ENCODE measurements at places on chromosomes 2 and 18.

GRCh38 chr2:68206793-68207192, 45.5 kb downstream of the PPP3R1 start:
- no peak for DNase-seq

GRCh38 chr2:145199042-145199441, 679.1 kb upstream of the ZEB2 start:
- DNase-seq: no peak

GRCh38 chr18:38115201-38115600, 549.6 kb upstream of the CELF4 start:
- DNase-seq: no peak

GRCh38 chr18:57649556-57650500, 28.2 kb upstream of the NARS1 start:
- DNase-seq: no peak

GRCh38 chr2:224334726-224335125, 67.2 kb downstream of the FAM124B start:
- DNase-seq: no peak

DNA sequence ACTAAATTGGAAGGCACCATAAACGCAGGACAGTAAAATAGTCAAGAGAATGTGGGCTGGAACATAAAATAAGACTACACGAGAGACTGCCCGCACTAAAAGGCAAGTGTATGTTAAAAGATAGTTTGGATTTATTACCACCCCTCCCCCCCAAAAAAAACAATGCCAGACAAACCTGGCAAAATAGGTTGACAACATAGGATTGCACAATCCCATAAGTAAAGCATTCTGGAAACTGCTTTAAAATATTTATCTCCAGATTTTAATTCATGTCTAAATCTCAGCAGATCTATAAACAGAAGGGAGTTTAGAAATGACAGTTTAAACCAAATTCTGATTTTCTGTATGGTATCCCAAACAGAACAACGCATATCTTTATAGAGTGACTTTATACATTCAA, 455.1 kb downstream of the ERBB4 start:
- DNase-seq: no peak

DNA sequence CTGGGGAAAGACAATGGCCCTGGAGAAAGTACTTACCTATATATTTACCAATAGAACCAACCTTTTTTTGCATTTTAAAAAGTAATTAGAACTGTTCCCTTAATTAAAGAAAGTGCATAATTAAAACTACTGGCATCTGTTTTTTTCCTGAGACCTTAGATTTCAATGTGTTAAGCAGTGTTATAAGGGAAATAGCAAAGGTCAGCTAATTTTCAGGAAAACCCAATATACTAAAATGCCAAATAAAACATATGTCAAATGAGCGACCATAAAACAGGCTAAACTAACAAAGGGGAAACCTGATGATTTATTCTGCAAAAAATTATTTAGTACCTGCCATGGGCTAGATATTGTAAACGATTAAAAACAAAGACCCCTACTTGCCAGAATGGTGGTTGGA, 223.9 kb upstream of the SESTD1 start:
- DNase-seq: no peak

DNA sequence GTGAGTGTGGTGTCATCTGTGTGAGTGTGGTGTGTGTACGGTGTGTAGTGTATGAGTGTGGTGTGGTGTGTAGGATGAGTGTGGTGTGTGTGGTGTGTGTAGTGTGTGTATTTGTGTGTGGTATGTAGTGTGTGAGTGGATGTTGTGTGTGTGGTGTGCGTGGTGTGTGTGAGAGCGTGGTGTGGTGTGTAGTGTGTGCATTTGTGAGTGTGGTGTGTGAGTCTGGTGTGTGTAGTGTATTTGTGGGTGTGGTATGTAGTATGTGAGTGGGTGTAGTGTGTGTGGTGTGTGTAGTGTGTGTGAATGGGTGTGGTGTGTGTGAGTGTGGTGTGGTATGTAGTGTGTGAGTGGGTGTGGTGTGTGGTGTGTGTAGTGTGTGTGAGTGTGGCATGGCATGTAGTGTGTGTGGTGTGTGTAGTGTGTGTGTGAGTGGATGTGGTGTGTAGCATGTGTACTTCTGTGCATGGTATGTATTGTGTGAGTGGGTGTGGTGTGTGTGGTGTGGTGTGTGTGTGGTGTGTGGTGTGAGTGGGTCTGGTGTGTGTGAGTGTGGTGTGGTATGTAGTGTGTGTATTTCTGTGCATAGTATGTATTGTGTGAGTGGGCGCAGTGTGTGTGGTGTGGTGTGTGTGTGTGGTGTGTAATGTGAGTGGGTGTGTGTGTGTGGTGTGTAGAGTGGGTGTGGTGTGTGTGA, 227.8 kb downstream of the BCL2 start:
- DNase-seq: no peak

DNA sequence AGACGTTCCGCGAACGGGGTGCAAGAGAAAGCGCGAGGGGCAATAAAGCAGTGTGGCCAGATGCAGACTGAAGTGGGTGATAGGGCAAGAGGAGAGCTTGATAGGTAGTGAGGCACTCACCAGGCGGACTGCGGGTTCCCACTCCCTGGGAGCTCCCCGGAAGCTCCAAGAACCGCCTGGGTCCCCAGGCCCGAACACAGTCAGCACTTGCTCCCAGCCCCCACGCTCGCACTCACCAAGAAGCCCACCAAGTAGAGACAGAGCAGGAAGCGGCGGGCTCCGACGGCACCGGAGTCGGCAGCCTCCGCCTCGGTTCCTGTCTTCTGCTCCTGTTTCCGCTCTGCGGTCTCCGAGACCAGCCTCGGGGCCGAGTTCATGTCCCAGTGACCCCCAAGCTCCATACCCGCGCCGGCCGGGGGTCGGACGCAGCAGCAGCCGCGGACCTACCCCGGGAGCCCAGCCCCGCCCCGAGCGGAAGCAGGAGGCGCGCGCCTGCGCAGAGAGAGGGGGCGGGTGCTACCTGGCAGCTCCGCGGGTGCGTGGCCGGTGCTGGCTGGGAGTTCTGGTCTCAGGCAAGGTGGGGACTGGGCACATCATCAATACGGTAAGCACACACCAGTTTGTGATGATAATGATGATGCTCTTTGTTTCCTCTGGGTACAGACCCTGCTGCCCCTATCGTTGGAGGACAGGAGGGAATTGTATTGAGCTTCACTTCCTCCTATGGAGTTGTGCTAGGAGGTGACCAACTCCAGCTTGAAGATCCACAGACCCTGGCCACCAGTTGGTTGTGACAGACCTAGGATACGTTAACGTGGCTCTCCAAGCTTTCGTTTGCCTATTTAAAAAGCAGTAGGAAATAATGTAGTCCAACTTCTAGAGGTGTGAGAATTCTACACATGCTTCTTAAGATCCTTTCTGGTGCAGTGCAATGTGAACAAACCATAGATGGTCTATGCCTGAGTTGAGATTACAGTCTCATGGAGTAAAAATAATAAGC, 25.1 kb upstream of the TMEM182 start:
- peak; percentile 69 for DNase-seq

DNA sequence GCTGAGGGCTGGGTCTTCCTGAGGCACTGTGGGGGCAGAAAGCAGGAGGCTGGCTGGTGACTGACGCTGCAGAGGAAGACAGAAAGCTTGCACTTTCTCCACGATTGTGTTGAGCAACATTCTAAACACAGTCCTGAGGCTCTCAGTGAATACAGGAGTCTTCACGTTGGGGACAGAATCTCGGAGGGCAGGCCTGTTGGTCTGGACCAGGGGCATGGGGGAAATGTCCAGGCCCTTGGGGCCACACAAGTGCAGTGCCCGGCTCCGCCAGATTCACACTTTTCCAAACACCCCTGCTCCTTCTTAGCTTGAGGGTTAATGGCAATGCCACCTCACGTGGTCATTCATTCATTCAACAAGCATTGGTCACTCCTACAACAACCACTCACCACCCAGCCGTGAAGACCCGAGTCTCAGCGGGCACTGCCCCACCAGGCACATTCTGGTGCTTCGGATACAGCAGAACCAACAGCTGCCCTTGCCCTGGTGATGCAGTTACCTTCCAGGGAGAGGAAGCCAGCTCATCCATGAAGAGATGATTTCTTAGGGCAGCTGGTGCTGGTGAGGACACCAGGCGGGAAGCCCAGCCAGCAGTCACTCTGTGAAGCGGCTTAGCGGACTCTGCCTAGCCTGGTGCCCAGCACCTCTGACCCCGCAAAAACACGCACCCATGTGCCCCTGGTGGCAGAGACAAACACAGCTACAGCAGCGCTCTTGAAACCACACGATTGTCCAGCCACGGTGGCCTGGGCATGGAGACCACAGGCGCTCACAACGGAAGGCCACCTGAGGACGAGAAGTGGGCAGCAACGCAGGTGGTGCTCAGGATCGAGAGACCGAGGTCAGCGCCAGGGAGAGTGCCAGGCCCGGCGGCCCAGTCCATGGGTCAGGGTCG, 10.9 kb upstream of the GPC1 start:
- no peak for DNase-seq

GRCh38 chr2:158009399-158009798, 92.3 kb upstream of the UPP2 start:
- DNase-seq: no peak

GRCh38 chr2:240589375-240589774, 2.8 kb downstream of the CAPN10 start:
- DNase-seq: no peak

GRCh38 chr2:212505586-212505985, 33.0 kb downstream of the ERBB4 start:
- no peak for DNase-seq

DNA sequence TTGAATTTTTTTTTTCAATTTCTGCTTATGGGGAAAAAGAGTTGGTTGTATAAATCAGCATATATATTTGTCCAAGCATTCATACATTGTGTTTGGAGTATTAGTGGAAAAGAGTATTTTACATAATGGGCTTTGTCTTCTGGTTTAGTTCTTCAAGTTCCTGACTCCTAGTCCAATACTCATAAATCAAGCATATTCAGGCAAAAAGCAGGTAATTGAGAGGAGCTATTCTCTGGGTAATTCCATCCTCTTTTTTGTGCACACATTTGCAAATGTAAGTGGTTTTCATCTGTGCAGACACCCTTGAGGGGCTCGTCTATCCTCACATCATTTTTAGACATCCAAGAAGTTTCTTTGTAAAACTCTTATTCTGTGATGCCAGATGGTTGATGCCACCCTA, 337.2 kb downstream of the ARHGAP15 start:
- DNase-seq: no peak

GRCh38 chr2:175631245-175631623, 370.8 kb downstream of the LNPK start:
- no peak for DNase-seq

DNA sequence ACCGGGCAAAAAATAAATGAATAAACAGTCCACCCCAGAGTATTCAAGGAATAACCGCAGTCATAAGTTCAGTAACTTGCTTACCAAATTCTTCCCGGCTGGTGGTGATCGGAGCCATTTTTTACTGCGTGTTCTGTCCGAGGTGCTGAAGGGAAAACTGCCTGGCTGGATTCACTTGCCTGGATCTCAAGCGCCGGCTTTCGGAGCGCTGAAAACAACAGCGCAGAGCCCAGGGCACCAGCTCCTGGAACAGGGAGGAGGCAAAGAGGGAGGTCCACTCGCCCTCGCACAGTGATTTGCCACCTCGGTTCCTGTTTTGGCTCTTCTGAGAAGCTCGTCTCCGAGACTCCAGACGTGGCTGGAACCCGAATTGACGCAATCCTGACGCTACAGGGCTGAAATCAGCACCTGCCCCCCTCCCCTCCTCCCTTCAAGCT, at the start of gene SYT4:
TSS of gene SYT4 (minus strand) at position 327 of the 437 bp plus-strand sequence. CDS start at position 118, 209 bp downstream.
- DNase-seq: peak; percentile 78

DNA sequence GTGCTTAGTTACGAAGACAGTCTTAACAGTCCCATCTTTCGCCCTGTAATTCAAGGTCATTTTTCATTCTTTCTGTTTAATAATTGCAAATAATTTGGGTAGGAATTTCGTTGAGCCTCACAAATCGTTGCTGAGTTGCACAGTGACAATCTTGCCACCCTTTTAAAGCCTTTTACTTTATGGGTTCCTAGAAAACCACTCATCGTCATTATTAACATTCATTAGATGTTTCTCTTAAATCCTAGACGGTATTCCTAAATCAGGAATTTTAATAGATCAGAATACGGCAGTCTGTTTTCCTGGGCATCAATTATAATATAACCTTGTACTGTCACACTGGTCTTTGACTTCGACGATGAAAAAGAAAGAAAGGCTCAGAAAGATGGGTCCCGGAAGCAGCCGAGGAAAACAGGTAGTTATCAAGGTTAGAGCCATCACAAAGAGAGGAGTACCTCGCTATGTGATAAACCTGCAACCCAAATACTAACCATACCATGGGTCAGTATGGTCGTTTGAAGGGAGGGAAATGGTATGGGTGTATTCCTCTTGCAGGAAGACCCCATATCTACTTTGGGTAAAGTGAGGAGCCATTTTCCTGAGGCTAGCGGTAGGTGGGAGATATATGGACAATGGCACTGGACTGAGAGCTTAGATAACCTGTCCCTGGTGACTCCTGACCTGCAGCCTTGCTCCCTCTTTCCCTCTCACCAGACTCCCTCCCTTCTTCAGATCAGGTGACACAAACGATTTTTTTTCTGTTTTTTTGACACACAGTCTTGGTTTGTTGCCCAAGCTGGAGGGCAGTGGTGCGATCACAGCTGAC, 981 bp upstream of the SF3B1 start:
- no peak for DNase-seq

GRCh38 chr18:63254716-63255399, 64.7 kb downstream of the BCL2 start:
- DNase-seq: no peak

DNA sequence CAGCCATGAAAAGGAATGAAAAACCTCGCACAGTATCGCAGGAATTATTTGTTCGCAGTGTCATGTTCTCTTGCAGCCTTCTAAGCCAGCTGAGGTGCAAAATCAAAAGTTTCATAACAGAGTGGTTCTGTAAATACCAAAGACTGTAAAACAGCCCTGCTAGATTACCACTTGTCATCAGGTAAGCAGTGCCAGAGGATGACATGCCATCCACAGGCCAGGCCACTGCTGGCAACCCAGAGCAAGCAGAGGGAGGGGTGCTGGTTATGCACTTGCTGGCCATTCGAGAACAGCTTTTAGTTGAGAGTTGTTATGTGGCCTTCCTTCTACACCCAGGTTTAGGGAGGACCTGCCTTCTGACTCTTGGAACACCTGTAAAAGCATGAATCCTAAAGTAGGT, 114.3 kb upstream of the MGAT5 start:
- DNase-seq: no peak

All from T47D (cell line).